ENCODE measurements at places on chromosomes 3 and 15.

GRCh38 chr3:8776406-8776805, 7.0 kb upstream of the OXTR start:
- DNase-seq, result no peak

GRCh38 chr15:50993598-50993997, 85.1 kb downstream of the AP4E1 start:
- DNase-seq, result no peak

GRCh38 chr3:188938999-188939398, 232.8 kb upstream of the TPRG1 start:
- DNase-seq, result no peak

- no peak for DNase-seq
These were observed 303.4 kb downstream of the ZNF621 start for GRCh38 chr3:40827942-40828688.

- no peak for DNase-seq
These were observed 14.0 kb downstream of the ABHD5 start for GRCh38 chr3:43704697-43705096.

DNA sequence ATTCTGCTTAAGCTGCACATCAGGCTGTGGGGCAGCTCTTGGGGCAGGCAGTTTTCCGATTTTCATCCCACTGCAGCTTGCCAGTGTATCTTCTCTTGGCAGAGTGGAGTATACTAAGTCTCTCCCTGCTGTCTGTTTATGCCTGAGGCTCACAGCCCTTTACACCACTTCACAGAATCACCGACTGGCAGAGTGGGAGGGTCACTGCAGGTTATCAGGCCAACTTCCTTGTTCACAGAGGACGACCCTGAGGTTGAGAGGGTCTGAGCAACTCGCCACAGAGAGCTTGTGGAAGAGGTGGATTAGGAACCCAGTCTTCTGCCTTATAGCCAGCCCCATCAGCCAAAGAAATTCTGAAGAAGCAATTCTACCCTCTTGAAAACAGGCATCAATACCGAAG, 30.9 kb downstream of the KIF9 start:
- DNase-seq, result no peak

DNA sequence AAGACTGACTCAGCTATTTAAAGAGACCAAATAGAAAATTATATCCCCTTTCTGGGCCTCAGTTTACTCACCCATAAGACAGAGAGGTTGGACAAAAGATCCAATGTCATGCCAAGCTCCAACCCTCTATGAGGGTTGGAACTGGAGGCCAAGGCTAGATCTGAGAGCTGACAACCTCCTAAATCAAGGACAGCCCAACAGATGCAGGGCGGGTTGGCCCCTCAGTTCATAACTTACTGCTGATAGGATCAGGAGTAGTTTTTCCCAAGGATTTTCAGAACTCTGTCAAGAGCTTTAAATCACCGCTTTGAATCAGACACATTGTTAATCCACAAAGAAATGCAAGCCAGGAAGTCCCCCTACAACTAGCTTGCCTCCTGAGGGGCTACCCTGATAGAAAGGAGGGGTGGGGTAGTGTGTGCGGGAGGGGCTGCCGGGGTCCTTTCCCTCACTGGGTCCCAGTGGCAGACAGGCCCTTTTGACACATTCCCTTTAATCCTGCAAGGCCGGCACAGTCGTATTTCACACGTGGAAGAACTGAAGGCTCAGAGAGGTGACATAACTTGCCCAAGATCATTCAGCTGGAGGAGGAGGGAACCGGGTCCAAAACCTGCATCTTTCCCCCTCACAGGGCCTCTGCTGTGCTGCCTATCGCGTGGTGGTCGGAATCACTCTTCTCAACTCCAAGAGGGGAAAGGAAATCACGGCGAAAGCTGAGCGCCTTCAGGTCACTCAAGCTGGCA, 21.4 kb downstream of the BMF start:
- DNase-seq, result no peak

DNA sequence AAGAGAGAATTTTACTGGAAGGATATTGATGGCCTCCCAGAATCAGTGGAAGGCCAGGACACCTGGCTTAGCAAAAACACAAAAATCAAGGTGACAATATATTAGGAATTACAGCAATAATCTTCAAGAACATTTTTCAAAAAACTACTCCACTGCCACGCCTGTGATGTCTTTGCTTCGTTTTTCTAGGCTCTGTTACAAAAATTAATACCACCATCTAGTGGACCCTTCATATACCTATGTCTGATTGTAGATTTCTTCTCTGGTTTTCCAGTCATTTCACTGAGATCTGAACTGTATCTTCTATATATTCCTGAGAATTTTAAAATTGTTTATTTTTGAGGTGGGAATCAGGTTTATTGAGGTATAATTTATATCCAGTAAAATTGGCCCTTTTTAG, 5.6 kb upstream of the SLC33A1 start:
- no peak for DNase-seq

GRCh38 chr3:178496911-178497310, 39.3 kb upstream of the KCNMB2 start:
- DNase-seq, result no peak

GRCh38 chr3:12454816-12455121, 29.5 kb upstream of the TSEN2 start:
- no peak for DNase-seq

- no peak for DNase-seq
These were observed 106.2 kb upstream of the RAP2B start for GRCh38 chr3:153055779-153056178.

DNA sequence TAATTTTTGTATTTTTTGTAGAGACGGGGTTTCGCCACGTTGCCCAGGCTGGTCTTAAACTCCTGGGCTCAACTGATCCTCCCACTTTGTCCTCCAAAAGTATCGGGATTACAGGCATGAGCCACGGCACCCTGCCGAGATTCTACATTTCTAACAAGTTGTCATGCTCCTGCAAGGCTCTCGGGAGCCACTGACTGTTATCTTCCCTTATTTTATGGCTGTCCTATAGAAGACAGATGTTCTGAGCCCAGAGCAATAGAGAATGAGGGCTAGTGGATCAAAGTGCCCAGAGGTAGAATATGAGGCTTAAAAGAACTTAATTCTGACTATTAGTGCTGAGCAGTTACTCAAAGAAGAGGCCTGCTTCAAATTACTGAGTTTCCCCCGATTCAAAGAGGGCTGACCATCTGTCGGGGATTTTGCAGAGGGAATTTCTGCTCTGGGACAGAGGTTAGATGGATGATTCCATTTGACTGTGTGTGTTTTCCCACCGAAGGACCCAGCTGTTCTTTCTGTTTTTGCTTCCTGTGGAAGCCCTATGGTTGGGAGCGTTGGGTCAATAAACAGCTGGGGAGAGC, 39.5 kb downstream of the ITPR1 start:
- DNase-seq, result no peak

DNA sequence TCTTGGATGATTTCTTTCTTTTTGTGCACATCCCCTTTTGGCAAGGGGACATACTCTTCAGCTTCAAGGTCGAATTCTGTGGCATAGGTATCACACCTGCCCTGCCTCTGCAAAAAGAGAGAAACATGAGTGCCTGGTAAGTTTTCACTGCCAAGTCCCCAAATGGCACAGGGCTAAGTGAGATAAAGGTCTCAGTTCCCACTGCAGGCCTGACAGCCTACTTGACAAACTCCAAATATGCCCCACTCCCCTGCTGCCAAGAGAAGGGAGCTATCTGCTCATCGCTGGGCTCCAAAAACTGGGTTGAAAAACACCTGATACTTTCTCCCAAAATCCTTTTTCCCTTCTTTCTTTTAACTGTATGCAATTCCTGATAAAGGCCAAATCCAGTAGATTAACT, 23.0 kb downstream of the RUVBL1 start:
- no peak for DNase-seq

- peak; percentile 27 for DNase-seq
These were observed 225.6 kb upstream of the ROPN1 start for GRCh38 chr3:124217542-124217941.

- DNase-seq, result peak; percentile 2
These were observed 41.2 kb downstream of the CEP63 start for GRCh38 chr3:134527037-134527436.

GRCh38 chr15:48924528-48925393, 39.0 kb downstream of the SHC4 start:
- DNase-seq, result no peak

GRCh38 chr3:156150434-156151066, 30.2 kb downstream of the KCNAB1 start:
- peak; percentile 39 for DNase-seq

DNA sequence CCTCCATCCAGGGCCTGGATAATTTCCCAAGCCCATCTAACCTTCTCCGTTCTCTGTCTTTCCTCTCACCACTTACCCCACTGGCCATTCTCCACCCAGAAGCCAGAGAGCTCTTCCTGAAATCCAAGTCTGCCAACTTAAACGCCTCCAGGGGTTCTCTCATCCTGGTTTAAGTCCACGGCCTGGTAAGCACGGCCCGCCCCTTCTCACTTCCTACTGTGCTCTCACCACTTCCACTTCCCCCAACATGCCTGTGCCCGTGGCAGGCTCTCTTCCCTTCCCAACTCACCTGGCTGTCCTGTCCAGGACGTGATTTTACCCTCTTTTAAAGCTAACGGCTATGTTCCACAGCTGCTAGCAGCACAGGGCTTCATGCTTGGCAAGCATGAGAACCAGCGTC, 1.7 kb upstream of the CX3CR1 start:
- DNase-seq, result no peak

GRCh38 chr15:41923401-41923997, 29.6 kb upstream of the SPTBN5 start:
- no peak for DNase-seq

GRCh38 chr3:38054499-38055001, 15.5 kb downstream of the DLEC1 start:
- no peak for DNase-seq

DNA sequence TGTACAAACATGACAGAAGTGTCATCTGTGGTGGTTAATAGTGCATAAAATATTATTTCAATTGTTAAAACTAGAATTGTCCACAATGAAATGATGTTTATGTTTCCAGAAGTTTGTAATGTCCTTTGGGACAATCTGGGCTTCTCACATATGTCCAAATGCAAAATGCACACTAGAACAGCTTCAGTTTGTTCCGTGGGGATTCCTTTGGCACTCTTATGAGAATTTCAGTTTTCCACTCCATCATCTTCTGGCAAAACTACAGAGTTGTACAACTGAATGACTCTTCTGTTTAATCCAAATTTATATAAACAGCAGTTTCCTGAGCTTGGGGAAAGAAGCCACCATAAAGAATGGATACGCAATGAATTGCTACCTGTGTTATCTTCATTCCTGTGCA, 2.0 kb upstream of the OR5H6 start:
- DNase-seq, result no peak

- no peak for DNase-seq
These were observed 161.6 kb downstream of the TCF12 start for GRCh38 chr15:57079931-57080620.

DNA sequence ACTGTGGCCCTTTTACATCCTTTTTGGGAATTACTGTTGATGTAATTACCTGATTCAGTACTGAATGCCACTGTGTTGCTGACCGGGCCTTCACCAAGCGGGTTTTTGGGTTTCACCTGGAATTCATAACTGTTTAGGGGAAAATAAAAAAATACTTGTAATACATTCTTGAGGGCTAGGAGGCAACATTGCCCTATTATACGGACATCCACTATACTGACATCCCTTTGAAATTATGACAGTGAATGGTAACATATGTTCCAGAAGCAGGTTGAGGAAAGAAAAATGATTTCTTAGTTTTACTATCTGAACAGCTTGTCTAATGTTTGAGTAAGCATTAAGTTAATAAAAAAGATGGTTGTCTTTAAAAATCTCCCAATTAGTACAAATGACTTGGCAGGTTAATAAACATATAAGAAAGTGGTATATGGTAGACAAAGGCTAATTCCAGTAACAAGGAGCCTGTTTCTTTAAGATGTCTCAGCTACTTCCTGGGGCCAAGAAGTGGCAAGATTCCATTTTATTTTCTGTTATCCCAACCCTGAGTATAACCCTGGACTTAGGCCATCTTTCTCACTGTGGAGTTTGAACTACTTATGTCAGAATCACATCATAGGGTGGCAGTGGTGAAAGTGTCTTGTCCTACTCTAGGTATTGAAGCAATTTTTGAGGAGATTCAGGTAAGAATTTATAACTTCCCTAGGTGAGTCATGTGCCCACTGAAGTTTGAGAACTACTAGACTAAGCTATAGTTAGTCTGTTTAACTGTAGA, 45.5 kb downstream of the TFG start:
- DNase-seq, result no peak

- no peak for DNase-seq
These were observed 171.1 kb upstream of the CCDC54 start for GRCh38 chr3:107206141-107206540.

DNA sequence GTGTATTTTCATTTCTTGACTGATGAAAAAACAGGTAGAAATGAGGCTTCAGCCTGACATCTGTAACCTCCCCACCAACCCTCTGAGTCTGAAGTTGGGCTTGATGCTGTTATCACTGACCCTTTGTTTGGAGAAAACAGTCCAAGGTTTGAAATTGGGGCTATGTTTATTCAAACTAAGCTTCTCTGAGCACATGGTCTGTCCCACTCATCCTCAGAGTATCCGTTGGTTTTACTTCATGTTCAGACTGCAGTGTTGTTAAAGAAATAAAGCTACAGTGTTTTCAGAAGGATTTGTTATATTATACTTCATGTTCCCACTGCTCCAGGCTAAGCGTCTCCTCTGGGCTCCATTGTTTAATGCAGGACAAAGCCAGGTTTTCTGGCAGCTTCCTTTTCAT, 6.0 kb downstream of the MAPKBP1 start:
- DNase-seq, result no peak

DNA sequence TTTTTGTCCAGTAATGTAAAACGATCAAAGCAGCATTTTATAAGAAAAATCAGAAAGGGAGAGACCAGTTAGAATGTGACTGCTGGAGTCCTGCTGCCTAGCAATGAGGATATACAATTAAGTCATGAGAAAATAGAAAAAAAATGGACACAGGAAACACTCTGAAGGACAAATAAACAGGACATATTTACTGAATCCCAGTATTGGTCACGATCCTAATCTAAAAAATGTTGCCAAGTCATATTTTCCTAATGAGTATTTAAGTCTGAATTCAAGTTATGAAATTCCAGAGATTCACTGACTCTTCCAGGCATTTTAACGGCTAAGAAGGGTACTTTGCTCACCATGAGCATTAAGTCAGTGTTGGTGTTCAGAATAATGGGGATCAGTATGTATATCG, 154.3 kb upstream of the CCDC54 start:
- no peak for DNase-seq

DNA sequence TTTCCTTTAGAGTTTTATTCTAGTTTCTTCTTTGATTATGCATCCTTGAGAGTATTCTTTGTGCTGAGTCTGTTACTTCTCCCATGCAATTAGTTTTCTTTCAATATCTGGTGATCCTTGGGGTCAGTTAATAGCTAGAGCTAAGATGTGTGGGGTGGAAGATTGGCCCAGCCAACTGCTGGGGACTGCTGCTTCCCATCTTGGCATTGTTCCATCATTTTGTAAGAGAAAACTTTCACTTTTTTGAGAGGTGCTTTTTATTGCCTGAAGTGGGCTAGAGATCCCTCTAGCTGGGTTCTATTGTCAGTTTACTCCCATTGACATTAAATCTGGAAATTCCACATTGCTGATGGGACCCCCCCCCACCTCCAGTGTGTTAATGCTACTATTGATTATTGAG, 15.4 kb downstream of the BCL2L10 start:
- no peak for DNase-seq
